ENCODE measurements at places on chromosomes 11 and 22.
A peak's percentile ranks its signal among the peaks of the same experiment; 100 is the strongest.

DNA sequence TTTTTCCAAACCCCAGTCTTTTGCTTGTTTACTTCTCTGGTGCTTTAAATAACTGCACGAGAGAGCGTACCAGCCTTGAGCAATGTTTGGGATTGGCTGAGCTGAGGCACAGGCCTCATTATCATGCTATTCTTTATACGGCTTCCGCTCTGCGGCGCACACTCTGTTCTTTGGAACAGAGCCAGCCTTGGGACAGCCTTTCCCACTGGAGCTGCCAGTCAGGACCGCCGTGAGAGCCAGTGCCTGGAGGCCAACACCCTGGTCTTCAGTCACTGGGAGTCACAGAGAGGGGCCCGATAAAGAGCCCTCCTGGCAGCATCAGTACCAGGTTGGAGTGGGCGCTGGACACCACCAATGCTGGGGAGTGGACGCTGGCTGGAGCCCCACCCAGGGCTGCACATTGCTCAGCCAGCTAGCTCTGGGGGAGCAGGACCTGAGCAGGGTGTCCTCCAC, 125.6 kb downstream of the BCR start:
- DNase-seq = no peak

DNA sequence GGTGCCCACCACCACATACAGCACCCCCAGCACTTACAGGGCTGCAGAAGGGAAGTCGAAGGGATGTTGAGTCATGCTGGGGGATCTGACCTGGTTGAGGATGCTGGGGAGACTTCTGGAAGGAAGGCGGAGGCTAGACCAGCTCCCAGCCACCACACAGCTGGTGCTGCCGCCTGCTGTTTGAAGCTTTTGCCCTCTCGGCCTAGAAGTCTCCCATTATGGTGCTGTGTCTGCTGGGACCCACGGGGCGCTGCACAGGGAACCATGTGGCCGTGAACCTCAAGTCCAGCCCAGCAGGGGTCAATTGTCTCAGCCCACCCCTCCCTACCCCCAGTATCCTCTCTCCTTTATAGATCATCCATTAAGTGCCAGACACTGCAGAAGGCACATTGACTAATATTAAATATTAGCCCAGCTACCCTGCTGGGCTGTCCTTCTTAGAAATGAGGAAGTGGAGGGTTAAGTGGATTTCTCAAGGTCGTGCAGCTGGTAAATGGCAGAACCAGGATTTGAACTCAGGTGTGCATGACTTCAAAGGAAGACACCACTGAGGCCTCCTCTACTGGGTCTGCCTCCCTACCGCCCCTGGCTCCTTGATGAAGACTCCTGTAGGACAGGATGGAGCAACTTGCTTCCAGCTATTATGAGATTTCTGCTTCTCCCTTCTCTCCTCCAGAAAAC, 49.7 kb downstream of the CYTH4 start:
- DNase-seq = peak; percentile 9

DNA sequence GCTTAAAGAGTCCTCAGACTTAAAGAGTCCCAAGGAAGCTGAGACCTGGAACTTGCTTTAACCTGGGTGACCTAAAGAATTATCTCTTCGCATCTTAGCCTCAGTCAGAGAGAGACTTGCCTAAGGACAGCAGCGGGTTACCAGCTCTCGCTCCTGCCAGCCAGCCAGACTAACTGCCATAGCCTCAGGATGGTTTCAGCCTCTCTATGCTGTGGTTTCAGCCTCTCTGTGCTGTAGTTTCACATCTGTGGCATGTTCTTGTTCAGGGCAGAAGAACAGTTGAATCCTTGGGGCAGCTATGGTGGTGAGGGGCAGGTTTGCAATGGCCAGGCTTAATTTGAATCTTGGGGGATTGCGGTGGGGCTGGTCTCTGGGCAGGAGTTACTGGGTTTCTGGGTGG, 2.3 kb downstream of the FRMD8 start:
- no peak for DNase-seq

DNA sequence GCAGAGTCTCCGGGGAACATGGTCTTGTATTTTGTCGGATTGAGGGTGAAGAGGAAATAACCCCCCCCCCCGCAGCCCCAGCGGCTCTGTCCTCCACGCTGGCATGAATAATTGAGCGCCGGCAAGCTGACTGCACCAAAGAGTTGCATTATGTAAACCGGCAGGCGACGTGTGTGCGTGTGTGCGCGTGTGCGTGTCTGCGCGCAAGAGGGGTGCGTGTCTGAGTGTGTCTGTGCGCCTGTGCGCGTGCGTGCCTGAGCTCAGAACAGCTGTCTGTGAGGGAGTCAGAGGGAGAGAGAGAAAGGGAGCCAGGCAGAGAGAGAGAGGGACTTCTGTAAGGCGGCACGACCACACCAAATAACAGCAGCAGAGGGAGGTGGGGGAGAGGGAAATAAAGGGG, 94.4 kb downstream of the SCN3B start:
- no peak for DNase-seq

DNA sequence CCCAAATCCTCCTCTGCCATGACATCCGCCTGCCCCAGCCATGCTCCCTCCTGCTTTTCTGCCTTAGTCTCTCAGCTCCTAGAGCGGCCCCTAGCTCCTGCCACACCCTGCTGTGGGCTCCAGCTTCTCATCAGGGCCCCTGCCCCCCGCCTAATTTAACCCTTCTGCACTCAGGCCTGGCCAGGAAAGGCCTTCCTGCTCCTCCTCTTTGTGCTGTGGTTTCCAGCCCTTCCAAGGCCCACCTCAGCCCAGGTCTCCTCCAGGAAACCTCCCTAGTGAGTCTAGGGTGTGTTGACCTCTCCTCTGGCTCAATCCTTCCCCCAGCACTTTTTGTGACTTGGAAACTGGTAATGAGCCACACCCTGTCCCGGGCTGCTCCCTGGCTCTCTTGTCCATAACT, 11.3 kb downstream of the PTPN5 start:
- no peak for DNase-seq

DNA sequence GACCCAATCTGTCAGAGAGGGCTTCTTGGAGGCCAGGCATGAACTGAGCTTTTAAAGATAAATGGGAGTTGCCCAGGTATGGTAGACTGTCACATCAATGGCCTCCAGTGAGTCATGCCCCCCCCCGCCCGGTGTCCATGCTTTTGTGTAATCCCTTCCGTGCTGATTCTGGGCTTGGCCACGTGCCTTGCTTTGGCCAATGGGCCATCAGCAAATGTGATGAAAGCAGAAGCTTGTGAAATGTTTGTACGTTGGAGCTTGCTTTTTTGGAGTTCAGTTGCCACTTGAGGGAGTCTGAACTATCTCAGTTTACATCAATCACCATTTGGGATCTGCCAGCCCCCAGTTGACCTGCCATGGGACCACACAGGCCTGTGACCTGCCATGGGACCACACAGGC, 4.3 kb upstream of the THY1 start:
- DNase-seq = no peak

DNA sequence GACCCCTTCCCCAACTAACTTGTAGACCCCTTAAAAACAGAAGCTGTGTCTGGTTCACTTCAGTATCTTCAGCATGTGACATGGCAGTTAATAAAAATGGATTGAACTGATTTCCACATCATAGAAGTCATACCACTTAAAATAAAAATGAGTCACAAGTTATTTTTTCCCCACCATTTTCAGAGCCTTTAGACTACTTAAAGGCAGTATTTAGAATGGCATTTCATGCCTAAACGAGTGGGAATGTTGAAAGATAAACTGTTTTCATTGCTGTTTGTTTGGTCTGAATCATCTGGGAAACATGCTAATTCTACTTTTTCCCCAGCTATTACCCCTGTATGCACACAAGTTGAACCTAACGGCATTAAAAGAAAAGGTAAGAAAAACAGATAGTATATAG, 324.0 kb downstream of the RAB38 start:
- peak; percentile 86 for DNase-seq

- DNase-seq = peak; percentile 52
These were observed 73.2 kb downstream of the KIAA1671 start for GRCh38 chr22:25025491-25026400.

- DNase-seq = peak; percentile 90
These were observed 7.6 kb upstream of the MS4A10 start for GRCh38 chr11:60777572-60777971.

DNA sequence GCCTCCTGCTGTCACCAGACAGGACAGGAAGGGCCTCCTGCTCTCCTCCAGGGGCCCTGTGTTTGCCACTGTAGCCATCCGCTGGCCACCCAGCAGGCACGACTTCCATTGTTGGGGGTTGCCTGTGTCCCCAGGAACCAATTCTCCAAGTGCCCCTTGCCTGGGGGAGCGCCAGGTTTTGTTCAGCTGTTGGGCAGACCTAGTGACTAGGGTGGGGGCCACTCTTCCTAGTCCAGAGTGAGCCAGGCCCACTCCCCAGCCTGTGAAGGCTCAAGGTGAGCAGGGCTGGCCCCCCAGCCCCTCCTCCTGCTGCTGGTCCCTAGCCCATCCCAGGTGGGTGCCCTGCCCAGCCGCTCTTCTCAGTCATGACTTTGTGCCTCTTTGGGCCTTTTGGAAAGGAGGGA, 30.9 kb downstream of the OSBPL5 start:
- DNase-seq = no peak

DNA sequence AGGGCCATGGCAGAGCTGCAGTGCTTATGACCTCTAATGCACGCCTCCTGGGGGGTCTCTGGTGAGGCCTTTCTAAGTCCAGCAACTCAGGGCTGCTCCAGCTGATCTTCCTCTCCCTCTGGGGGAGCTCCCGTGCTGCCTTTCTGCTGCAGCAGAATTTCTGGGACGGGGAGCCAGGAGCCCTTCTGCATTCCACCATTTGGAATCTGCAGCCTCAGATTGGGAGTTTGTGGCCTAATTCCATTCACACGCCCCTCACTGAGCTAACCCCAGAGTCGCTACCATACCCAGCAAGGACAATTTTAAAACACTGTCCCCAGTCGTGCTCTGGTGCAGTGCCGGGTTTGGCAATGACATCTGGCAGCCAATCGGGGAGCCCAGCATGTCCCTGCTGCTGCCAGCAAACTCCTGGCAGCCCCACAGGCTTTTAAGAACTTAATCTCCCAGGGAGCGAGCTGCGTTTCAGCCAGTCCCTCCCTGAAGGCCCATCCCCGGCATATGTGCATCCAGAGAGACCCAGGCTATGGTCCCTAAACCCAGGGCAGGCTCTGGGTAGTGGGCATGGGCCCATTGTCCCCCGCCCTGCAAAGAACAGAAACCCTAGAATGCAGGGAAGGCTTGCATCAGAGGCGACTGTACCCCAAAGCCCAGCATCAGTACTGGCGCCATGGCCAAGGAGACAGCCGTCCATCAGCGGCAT, 4.7 kb downstream of the SHANK2 start:
- DNase-seq = no peak

- DNase-seq = peak; percentile 66
These were observed 81.0 kb downstream of the BUD13 start for GRCh38 chr11:116691771-116692177.

- DNase-seq = no peak
These were observed 2.5 kb upstream of the BIRC3 start for GRCh38 chr11:102314784-102315183.

DNA sequence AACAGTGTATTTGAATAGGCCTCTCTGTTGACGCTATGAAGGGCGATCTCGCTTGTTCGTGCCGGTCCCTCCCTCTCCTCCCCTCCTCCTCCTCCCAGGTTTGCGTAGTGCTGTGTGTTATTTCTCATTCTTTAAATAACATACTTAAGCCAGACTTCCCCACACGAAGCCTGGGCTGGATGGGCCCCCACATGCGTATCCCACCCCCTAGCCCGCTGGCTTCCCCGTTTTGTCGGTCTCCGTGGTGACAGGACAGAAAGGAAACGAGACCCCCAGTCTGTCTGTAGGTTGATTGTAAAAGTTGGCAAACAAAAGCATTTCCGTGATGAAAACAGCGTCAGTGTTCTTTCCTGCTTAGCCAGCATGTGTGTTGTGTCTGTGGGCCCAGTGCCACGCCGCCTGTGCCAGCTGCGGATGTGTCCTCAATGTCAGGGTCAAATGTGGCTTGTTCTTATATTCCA, 27.3 kb downstream of the FAM118A start:
- DNase-seq = no peak

GRCh38 chr22:23655891-23656475, 23.9 kb upstream of the DRICH1 start:
- no peak for DNase-seq

- DNase-seq = no peak
These were observed 631 bp upstream of the SNX19 start for GRCh38 chr11:130916910-130917309.

GRCh38 chr22:47257566-47257965, 495.1 kb downstream of the TBC1D22A start:
- DNase-seq = no peak

- no peak for DNase-seq
These were observed 202.8 kb upstream of the SEZ6L start for GRCh38 chr22:25966448-25966913.

- no peak for DNase-seq
These were observed 18.7 kb downstream of the PVALB start for GRCh38 chr22:36797911-36798673.

GRCh38 chr11:94545264-94546161, 1.8 kb downstream of the FUT4 start:
- DNase-seq = no peak

DNA sequence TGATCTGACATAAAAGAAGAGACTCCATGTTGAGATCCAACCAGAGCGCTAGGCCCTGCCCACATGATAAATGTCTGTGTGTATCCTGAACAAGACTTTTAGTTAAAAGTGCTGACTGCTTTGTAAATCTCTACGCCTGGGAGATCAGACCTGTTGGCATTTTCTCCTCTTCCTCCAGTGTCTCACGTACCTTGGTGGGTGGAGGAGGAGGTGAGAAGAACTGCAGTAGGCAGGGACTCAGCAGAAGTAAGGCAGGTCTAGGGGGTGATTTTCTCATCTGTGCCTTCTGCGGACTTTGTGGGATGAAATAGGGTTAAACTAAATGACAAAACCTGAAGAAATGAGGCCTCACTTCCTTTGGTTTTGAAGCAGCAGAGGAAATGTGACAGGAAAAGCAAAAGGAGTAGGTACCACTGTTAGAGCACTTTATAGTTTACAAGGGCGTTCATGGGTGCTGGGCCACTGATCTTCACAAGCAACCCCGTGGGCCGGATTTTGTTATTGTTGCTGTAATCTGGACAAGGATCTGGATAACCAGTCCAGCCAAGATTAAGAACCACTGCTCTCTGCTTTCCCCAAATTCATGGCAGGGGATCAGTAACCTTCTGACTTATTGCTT, 36.7 kb upstream of the PLET1 start:
- DNase-seq = no peak

DNA sequence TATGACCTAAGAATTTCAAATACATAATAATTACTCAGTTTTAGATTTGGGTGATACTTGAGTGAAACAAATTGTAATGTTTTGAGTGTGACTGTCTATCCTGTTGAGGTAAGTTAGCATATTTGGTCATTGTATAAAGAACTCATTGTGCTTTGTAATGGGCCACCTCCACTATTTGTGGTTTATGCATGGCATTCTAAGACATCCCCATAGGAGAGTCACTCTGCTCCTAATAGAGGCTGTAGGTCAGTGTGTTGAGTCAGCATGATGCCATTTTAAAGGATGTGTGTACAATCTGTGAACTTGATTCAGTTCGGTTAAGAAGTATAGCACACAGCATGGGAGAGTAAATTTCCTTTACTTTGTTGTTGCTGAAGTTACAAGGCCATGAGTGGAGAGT, 1112.4 kb downstream of the JRKL start:
- DNase-seq = peak; percentile 31
